ENCODE measurements at places on chromosomes 12 and 14.
A peak's percentile ranks its signal among the peaks of the same experiment; 100 is the strongest.

GRCh38 chr14:73047808-73048207 lies 10.5 kb upstream of the RBM25 start:
- DNase-seq, result no peak

- peak; percentile 76 for DNase-seq
Observed at GRCh38 chr12:49644620-49644994, 21.2 kb downstream of the PRPF40B start.

GRCh38 chr12:131628023-131628740 lies 82.7 kb upstream of the SFSWAP start:
- DNase-seq, result no peak

DNA sequence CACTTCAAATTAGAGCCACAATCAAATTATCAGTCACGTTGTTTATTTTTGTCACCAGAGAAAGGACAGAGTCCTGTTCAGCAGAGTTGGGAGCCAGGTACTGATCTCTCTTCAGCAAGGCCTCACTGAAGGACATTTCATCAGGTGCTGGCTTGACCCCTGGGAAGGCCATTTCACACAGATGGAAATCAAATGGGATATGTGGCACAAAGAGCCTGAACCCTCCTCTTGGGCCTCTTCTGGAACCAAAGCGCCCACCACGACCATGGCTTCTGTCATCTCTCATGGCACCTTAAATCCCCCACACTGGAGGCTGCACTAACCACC lies 121.5 kb downstream of the PTCSC3 start:
- no peak for DNase-seq

DNA sequence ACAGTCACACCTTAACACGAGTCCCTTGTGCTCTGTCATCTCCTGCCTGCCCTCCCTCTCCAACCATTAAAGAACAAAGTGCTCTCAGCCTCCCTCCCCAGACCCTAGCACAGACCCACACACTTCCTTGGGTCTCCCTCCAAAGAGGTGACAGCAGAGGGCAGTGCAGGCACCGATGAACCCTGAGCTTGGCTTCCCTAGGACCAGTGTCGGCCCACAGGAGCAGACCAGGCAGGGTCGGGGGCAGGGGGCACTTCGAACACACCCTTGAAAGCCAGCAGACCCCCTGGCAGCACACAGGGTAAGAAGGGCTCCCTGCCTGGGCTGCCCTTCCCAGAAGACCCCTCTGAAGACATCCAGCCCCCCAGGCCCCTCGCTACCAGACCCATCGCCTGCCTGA lies 7.0 kb downstream of the CDK2AP1 start:
- DNase-seq, result no peak

DNA sequence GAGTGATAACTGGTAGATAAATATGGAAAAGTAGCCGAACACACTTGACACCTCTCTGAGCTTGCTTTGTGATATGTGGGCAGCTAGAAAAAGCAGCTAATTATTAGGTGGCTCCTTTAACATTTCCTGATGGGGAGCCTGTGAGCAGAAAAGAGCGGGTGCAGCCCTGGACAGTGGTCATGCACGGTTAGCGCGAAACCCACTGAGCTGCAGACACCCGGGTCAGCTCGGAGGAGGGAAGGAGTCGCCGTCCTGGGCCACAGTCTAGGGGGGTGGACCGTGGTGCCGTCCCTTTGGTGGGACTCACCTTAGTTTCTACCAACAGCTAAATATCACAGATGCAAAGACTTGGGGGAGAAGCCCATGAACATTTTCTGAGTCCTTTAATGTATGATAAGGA lies 6.6 kb downstream of the COA8 start:
- no peak for DNase-seq

- DNase-seq, result no peak
Observed at GRCh38 chr12:100251917-100252316, 15.0 kb downstream of the DEPDC4 start.
